Thyroid gland (tissue), 4 donors: ENCODE measurements at places on chromosomes 6 and 20.
A peak's percentile ranks its signal among the peaks of the same experiment; 100 is the strongest.

DNA sequence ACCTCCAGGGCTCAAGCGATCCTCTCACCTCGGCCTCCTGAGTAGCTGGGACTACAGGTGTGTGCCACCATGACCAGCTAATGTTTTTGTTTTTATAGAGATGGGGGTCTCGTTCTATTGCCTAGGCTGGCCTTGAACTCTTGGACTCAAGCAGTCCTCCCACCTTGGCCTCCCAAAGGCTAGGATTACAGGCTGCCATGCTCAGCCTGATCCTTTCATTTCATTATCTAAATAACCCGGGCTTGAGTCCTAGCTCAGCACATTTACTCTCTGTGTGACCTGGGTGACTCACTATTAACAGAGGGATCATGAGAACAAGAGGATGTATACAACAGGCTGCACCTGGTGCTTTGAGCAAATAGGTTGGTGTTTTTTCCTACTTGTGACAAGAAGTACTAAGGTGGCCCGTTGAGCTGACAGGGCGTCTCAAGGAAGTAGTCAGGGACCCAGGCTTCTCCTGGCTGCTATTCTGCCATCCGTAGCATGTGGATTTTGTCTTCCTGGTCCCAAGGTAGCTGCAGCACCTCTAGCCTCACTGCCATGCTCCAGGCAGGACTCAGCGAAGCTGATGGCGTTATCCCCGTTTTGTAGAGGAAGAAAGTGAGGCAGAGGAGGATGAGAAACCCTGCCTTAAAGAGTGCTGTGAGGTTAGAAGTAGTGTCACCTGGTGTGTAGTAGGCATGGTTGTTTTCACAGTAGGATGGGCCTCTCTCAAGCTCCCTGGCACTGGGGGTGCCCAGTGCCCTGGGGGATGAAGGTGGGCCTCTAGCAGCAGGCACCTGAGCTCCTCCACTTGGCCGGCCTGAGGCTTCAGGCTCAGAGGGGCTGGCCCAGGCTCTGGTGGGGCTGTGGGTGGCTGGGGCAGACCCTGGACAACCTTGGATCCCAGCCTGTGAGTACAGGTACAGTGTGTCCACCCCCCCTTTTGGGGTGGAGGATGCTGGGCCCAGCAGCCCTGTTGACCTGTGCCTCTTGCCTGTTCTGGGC lies 62.4 kb downstream of the ADNP start:
- H3K4me3 ChIP-seq = no peak overlapping the region
- H3K27ac ChIP-seq = no peak overlapping the region
- no peak for DNase-seq

GRCh38 chr6:165858586-165858985 lies 195.5 kb upstream of the PDE10A start:
- H3K27me3 ChIP-seq = no peaks in the 10 kb centered on the region
- H3K36me3 ChIP-seq = no peaks in the 10 kb centered on the region
- no peak for DNase-seq
- no peak overlapping the region for H3K4me3 ChIP-seq
- H3K27ac ChIP-seq = no peak overlapping the region

DNA sequence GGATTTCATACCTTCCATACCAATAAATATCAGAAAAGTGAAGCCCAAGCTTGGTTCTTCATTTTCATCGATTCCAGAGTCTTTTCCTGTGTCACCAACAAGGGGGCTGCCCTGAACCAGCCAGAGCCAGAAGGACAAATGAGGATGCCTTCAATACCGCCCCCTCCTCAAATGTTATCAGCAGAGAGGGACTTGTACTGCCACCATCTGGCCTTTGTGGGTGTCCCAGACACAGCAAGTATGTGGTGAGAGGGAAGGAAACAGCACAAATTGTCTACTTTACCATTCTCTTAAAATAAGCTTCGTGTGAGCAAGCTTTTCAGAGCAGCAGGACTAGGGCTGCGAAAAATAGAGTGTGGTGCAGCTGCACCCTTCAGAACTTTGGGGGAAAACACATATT lies 165.3 kb downstream of the SOBP start:
- H3K27me3 ChIP-seq = no peaks in the 10 kb centered on the region
- H3K27ac ChIP-seq = no peak overlapping the region
- DNase-seq = peak; percentile 14
- no peaks in the 10 kb centered on the region for H3K36me3 ChIP-seq
- H3K4me3 ChIP-seq = no peak overlapping the region
- H3K4me1 ChIP-seq = peaks cover 2% of the 10 kb centered on the region

DNA sequence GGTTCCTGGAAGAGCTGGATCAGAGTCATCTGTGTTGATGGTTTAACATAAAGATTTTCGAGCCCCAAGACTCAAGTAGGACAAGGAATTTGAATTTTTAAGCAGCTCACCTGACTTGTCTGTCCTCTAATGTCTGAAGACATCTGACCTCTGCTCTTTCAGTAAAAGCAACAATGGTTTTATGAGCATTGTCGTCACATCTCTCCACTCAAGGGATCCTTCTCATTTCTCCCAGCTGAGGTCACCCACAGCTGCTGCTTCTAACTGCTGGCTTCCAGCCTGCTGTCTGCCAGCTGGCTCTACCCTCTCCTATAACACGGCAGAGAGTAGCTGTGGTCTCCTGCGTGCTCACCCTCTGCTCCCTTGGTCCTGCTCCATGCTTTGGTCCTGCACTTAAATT lies 24.7 kb upstream of the HDAC2 start:
- H3K4me3 ChIP-seq = no peak overlapping the region
- H3K36me3 ChIP-seq = no peaks in the 10 kb centered on the region
- peak overlapping the region; percentile 56 for H3K27ac ChIP-seq

DNA sequence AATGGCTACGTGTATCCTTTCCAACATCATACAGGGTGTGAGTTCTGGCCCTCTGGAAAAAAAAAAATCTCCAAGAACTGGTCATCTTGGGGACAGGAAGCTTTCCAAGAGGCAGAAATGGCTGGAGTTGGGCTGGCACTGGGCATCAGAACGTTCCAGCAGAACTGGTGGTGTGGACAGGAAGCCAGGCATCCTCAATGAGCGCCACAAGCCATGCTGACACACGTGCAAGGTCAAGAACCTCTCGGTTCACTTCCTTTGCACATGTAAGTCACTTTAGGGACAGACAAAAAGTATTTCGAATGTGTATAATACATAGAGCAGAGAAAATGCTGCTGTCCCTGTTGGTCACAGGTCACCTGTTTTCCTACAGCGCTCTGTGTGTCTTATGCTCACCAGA lies 27.4 kb upstream of the RIN2 start:
- no peak overlapping the region for H3K27ac ChIP-seq
- no peaks in the 10 kb centered on the region for H3K27me3 ChIP-seq
- no peaks in the 10 kb centered on the region for H3K4me1 ChIP-seq
- no peak for DNase-seq
- H3K36me3 ChIP-seq = no peaks in the 10 kb centered on the region

GRCh38 chr20:38290829-38291814 lies 12.8 kb upstream of the BPI start:
- no peak for DNase-seq
- H3K36me3 ChIP-seq = no peaks in the 10 kb centered on the region
- no peaks in the 10 kb centered on the region for H3K27me3 ChIP-seq
- H3K4me1 ChIP-seq = no peaks in the 10 kb centered on the region
- no peak overlapping the region for H3K4me3 ChIP-seq

GRCh38 chr6:166572370-166573261 lies 13.9 kb downstream of the RAMACL start:
- H3K27ac ChIP-seq = peak overlapping the region; percentile 92
- peak; percentile 72 for DNase-seq
- peaks cover 34% of the 10 kb centered on the region for H3K4me1 ChIP-seq
- H3K27me3 ChIP-seq = no peaks in the 10 kb centered on the region
- no peak overlapping the region for H3K4me3 ChIP-seq

GRCh38 chr6:33609528-33609927 lies 11.6 kb upstream of the ITPR3 start:
- no peaks in the 10 kb centered on the region for H3K27me3 ChIP-seq
- no peak overlapping the region for H3K27ac ChIP-seq
- H3K4me1 ChIP-seq = peaks cover 16% of the 10 kb centered on the region
- no peak for DNase-seq
- H3K4me3 ChIP-seq = no peak overlapping the region
- H3K36me3 ChIP-seq = no peaks in the 10 kb centered on the region

DNA sequence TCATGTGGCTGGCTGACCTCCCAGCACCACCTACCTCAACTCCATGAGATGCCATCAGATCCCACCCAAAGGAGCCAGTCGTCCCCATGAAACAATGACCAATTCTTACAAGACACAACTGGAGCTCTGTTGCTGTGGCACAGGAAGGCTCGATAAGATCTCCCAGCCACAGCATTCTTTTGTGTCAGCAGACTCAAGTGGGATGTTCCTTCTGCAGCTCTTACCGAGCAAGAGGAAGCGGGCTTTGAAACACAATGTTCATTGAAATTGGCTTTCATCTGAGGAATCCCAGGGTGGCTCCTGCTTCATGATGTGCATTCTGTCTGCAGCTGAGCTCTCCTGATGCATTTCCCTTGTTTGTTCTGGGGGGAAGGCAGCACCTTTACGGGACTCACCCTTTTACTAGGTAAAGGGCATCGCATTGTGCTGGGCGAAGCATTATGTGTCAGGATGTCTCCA lies 222.0 kb upstream of the SGK1 start:
- H3K27ac ChIP-seq = no peak overlapping the region
- no peaks in the 10 kb centered on the region for H3K4me1 ChIP-seq
- no peak for DNase-seq
- no peak overlapping the region for H3K4me3 ChIP-seq

DNA sequence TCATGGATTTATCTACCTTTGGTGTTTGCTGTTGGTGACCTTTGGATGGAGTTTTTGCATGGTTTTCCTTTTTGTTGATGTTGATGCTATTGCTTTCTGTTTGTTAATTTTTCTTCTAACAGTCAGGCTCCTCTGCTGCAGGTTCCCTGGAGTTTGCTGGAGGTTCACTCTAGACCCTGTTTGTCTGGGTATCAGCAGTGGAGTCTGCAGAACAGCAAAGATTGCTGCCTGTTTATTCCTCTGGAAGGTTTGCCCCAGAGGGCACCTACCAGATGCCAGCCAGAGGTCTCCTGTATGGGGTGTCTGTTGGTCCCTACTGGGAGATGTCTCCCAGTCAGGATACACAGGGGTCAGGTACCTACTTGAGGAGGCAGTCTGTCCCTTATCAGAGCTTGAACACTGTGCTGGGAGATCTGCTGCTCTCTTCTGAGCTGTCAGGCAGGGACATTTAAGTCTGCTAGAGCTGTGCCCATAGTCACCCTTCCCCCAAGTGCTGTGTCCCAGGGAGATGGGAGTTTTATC lies 9.2 kb upstream of the ZNF337 start:
- H3K27ac ChIP-seq = no peak overlapping the region
- no peak for DNase-seq
- no peaks in the 10 kb centered on the region for H3K36me3 ChIP-seq
- H3K4me3 ChIP-seq = no peak overlapping the region

- H3K4me1 ChIP-seq = peaks cover 41% of the 10 kb centered on the region
- peak; percentile 46 for DNase-seq
- H3K27ac ChIP-seq = peak overlapping the region; percentile 98
- no peaks in the 10 kb centered on the region for H3K27me3 ChIP-seq
- H3K4me3 ChIP-seq = no peak overlapping the region
Measured at GRCh38 chr20:50278377-50278683, 87.7 kb downstream of the CEBPB start.

GRCh38 chr6:75268121-75268987 lies 16.2 kb downstream of the TMEM30A start:
- H3K4me1 ChIP-seq = peaks cover 17% of the 10 kb centered on the region
- H3K36me3 ChIP-seq = no peaks in the 10 kb centered on the region
- H3K27ac ChIP-seq = no peak overlapping the region
- no peak overlapping the region for H3K4me3 ChIP-seq
- H3K27me3 ChIP-seq = no peaks in the 10 kb centered on the region

DNA sequence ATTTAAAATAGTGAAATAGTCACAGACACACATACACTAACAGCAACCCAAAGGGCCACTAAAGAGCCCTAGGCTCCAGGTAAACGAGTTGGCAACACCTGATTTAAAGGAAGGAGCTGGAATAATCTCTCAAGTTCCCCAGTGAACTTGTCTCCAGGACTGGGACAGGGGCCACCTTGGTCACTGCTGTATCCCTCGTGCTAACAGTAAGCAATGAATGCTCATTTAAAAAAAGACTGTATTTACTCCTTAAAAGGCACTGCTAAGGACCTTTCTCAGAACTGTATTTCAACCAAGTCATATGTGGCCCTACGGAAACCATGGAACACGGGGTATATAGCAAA lies 1.3 kb downstream of the DIDO1 start:
- H3K27ac ChIP-seq = peak overlapping the region; percentile 94
- H3K27me3 ChIP-seq = no peaks in the 10 kb centered on the region
- no peaks in the 10 kb centered on the region for H3K36me3 ChIP-seq
- H3K4me1 ChIP-seq = peaks cover 74% of the 10 kb centered on the region

GRCh38 chr6:17484201-17484849 lies 90.9 kb downstream of the CAP2 start:
- no peak for DNase-seq
- no peaks in the 10 kb centered on the region for H3K4me1 ChIP-seq
- H3K4me3 ChIP-seq = no peak overlapping the region
- no peaks in the 10 kb centered on the region for H3K27me3 ChIP-seq
- no peaks in the 10 kb centered on the region for H3K36me3 ChIP-seq

DNA sequence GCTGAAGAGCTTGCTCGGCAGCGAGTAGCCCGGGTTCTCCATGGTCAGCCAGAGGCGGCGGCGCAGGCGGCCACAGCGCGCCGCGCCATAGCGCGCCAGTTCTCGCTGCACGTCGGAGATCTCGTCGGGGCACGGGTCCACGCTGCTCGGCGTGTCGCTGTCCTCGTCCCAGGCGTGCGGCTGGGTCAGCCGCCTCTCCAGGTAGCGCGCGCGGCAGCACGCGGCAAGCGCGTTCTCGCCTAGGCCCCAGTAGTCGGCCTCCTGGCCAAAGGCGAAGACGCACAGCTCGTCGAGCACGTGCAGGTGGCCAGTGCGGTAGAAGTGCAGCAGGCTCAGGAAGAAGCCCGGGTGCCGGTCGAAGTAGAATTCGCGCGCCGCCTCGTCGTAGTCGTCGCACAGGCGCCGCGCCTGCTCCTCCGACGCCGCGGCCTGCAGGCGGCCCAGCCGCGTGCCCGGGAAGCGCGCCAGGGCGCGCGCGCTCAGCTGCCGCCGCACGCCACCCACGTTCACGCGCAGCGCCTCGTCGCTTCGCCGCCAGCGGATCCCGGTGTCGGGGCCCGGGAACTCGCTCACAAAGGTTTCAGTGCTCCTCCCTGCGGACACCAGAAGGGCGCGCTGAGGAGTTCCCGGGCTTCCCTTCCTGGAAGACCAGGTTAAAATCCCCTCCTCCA lies 2.7 kb downstream of the KCNS1 start:
- peak; percentile 43 for DNase-seq
- no peaks in the 10 kb centered on the region for H3K36me3 ChIP-seq
- peaks cover 3% of the 10 kb centered on the region for H3K4me1 ChIP-seq
- H3K4me3 ChIP-seq = no peak overlapping the region
- no peak overlapping the region for H3K27ac ChIP-seq

DNA sequence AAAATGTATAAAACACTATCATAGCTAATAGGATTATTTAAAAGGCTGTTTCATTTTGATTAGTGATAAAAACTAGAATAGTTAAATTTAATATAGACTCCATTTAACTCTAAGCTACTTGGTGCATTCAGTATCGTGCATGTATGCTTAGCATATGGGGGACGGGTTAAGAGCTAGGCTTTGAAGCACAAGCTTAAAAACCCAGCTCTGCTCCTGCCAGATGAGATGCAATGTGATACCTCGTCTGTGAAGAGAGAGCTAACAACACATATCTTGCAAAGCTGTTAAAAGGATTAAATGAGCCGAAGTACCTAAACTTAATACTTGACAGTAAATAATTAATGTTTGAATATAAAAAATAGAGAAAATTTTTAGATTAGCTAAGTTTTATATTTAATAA lies 42.2 kb downstream of the DTNBP1 start:
- H3K36me3 ChIP-seq = no peaks in the 10 kb centered on the region
- H3K4me3 ChIP-seq = no peak overlapping the region
- peaks cover 29% of the 10 kb centered on the region for H3K4me1 ChIP-seq
- no peak for DNase-seq

- no peak overlapping the region for H3K27ac ChIP-seq
- DNase-seq = no peak
- H3K27me3 ChIP-seq = no peaks in the 10 kb centered on the region
- no peaks in the 10 kb centered on the region for H3K36me3 ChIP-seq
- no peak overlapping the region for H3K4me3 ChIP-seq
Measured at GRCh38 chr6:113690281-113691259, 166.6 kb upstream of the MARCKS start.
